Activated T-cell treated with anti-CD3 and anti-CD28 coated beads, Interleukin-2, amount 50 U/mL, for 72 hours (primary cell): ENCODE measurements at places on chromosomes 5 and 9.

DNA sequence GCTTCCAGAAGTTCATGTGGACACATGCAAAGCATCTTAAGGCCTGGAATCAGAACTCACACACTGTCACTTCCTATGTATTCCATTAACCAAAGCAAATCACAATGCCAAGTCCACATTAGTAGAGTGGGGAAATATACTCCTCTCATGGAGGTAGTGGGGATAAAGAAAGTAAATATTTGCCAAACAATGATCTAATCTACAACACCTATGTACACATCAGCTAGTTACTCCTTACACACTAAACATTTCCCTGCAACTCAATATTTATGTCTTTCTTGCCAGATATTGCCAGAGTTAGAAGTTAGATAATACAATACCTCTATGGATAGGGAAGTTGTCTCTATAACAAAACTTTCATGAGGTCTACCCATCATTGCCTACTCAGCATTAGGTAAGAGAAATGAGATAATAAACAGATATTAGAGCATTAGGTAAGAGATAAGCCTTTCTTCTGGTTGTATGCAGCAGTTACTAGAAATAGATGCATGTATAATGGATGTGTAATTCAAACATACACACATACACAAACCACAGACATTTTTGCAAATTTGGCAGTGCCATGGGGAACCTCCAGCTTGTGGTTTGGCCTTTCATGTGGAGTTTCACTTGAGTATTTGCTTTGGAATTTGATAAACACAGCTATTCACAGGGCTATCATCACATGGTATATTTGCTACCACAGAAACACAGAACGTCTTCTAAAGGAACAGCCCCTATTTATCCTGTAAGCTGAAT lies 196.5 kb downstream of the TLE1 start:
- no peak for DNase-seq

GRCh38 chr5:138275379-138275782 lies 960 bp upstream of the GFRA3 start:
- DNase-seq: no peak

GRCh38 chr5:93461756-93462155 lies 119.3 kb downstream of the NR2F1-AS1 start:
- DNase-seq: no peak

DNA sequence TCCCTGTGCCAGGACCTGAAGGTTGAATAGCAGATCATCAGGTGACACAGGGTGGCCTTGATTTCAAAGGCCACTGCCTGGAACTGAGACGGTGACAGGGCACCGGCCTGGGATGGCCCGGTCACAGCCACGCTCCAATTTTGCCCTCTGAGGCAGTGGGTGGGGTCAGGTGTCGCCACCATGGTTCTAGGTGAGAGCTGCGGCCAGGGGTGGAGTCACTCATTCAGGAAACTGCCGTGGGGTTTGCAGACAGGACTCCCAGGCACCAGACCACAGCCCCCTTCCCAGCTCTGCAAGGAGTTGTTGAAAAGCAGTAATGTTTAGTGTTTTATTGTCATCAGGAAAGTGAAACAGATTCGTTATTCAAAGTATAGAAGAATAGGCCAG lies 17.3 kb upstream of the RNU6ATAC start:
- no peak for DNase-seq

GRCh38 chr5:175479125-175479881 lies 943 bp downstream of the SFXN1 start:
- no peak for DNase-seq

GRCh38 chr9:83061036-83061435 lies 1.9 kb downstream of the RASEF start:
- no peak for DNase-seq

- peak; percentile 68 for DNase-seq
These were observed 58.5 kb downstream of the CNTRL start for GRCh38 chr9:121133104-121133816.

- DNase-seq: no peak
These were observed 48.4 kb downstream of the WDR41 start for GRCh38 chr5:77443670-77444069.
